ENCODE measurements at places on chromosomes 2 and 18.

- no peak overlapping the region for H3K4me3 ChIP-seq
- H3K27me3 ChIP-seq: no peaks in the 10 kb centered on the region
- DNase-seq: no peak
- H3K36me3 ChIP-seq: no peaks in the 10 kb centered on the region
Measured at GRCh38 chr2:237131749-237132533, 46.3 kb downstream of the COPS8 start.

DNA sequence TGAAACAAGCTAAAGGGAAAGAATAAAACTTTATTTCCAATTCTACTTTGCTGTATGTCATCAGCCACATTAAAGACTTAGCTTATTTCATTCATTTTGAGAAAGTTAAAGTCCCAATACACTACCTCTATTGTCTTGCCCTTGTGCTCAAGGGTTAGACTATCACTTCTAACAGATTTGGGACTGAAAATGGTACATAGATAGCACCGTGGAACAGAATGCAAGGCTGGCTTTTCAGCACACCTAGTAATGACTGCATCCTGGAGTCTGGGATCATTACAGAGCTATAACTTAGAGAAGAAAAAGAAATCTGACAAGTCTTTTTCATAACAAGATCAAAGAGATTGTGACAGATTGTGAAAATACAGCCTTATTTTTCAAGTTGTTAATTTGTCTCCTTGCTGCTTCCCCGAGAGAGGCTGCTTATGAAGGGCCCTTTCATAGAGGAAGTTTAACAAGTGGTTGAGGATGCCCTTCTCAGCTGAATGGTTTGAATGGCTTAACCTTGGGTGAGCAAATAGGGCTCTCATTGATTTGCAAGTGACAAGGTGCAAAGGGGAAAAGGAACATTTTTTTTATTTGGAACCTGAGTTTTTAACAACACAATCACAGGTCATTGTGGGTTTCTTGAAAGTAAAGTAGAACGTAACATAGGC, 371.8 kb downstream of the EPHA4 start:
- H3K27ac ChIP-seq: no peak overlapping the region
- H3K36me3 ChIP-seq: no peaks in the 10 kb centered on the region
- DNase-seq: no peak
- H3K27me3 ChIP-seq: no peaks in the 10 kb centered on the region

DNA sequence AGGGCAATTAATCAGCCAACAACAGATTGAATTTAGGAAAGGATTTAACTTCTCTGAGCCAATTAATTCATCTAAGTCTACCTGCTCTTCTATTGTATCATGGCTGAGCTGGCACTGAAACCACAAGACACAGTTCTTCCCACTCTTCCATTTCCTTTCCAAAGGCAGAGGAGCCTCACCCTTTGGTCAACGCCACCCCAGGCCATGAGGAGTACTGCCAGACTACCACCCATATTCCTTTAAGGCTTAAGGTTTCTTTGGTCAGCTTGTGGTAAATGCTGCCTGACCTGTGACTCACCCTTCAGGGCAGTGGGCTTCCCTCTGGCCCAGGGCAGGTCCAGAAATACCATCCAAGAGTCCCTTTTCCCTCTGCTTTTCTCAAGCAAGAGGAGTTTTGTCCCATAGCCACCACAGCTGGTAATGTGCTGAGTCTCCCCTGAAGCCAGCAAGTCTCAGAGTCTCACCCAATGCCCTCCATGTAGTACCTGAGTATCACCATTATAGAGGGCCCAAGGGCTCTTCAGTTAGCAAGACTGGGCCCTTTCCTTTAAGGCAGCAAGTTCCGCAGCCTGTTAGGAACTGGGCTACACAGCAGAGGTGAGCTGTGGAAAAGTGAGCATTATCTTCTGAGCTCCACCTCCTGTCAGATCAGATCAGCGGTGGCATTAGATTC, 900.5 kb upstream of the CRIM1 start:
- H3K27ac ChIP-seq: no peak overlapping the region
- no peaks in the 10 kb centered on the region for H3K36me3 ChIP-seq
- H3K4me1 ChIP-seq: no peaks in the 10 kb centered on the region
- H3K27me3 ChIP-seq: no peaks in the 10 kb centered on the region

GRCh38 chr2:145538661-145539350, 1018.9 kb upstream of the ZEB2 start:
- no peak overlapping the region for H3K4me3 ChIP-seq
- H3K36me3 ChIP-seq: no peaks in the 10 kb centered on the region
- H3K4me1 ChIP-seq: no peaks in the 10 kb centered on the region
- DNase-seq: no peak
- H3K27me3 ChIP-seq: no peaks in the 10 kb centered on the region
- no peak overlapping the region for H3K27ac ChIP-seq

DNA sequence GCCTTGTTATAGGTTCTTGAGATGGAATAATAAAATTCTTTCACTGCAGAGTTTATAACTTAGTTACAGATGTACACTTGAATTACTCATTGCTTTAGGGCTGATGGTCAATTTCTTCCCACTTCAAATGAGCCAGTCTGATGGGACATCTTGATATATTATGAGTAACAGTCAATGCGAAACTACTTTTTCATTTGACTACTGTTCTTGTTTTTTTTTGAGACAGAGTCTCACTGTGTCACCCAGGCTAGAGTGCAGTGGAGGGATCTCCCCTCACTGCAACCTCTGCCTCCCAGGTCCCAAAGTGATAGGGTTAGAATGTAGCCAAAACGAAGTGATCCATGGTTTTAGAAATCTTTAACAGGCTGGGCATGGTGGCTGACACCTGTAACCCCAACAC, 57.1 kb downstream of the ST3GAL5 start:
- H3K4me3 ChIP-seq: no peak overlapping the region
- H3K27me3 ChIP-seq: no peaks in the 10 kb centered on the region
- H3K36me3 ChIP-seq: no peaks in the 10 kb centered on the region
- peaks cover 9% of the 10 kb centered on the region for H3K4me1 ChIP-seq
- peak; percentile 14 for DNase-seq

GRCh38 chr2:101230541-101231001, 22.1 kb upstream of the CNOT11 start:
- no peaks in the 10 kb centered on the region for H3K36me3 ChIP-seq
- H3K27me3 ChIP-seq: no peaks in the 10 kb centered on the region
- H3K4me3 ChIP-seq: no peak overlapping the region
- no peaks in the 10 kb centered on the region for H3K4me1 ChIP-seq
- H3K27ac ChIP-seq: no peak overlapping the region

DNA sequence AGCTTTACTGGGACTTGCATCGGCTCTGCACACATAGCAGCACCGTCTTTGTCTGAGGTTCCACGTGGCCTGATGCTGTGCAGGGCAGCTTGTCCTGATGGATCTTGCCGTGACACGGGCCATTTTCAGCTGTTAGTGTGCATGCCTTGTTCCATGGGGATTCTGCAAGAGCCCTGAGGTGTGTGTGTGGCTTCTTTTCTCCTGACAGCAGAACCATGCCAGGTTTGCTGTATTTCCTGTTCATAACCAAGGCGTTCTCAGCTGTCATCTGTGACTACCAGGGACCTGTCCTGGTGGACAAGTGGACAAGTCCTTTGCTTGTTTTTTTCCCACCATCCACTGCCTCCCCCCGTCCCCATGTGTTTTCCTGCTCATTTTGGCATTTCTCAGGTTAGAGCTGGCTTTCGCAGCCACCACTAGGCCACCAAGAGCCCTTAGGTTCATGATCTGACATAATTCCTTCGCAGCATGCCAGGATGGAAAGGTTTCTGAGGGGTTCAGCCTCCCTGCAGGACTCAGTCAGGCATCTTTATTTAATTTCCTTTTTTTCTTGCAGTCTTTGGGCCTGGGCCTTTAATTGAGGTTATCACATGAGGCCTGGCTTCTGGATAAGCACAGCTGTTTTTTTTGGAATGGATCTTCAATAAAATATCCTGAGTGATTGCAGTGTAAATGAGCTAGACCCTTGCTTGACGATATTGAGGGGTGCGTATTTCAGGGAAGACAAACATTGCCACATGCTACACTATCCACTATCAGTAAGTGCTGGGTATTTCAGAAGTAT, 139.4 kb downstream of the NCK2 start:
- H3K4me1 ChIP-seq: peaks cover 39% of the 10 kb centered on the region
- no peak overlapping the region for H3K4me3 ChIP-seq
- DNase-seq: no peak
- H3K27ac ChIP-seq: no peak overlapping the region
- H3K27me3 ChIP-seq: no peaks in the 10 kb centered on the region
- peaks cover 21% of the 10 kb centered on the region for H3K36me3 ChIP-seq

All from esophagus muscularis mucosa (tissue), 4 donors.